ENCODE measurements at places on chromosomes 13 and 19.

DNA sequence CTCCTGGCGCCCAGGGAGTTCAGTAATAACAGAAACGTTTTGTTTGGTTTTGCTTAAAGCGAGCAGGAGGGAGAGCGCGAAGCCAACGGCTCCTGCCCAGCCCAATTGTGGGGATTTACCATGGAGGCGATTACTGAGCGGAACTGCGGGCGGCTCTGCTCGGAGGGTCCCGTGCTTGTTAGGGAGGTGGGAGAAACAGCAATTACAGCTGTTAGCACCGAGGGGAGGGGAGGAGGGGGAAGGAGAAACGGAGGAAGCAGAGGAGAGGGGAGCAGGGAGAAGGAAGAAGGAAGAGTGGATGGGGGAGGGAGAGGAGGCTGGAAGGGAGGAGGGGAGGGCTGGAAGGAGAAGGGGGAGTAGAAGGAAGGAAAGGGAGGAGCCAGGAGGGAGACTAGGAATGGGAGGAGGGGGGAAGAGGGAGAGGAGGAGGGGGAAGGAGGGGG, 7.7 kb upstream of the ONECUT3 start:
- DNase-seq, result no peak

DNA sequence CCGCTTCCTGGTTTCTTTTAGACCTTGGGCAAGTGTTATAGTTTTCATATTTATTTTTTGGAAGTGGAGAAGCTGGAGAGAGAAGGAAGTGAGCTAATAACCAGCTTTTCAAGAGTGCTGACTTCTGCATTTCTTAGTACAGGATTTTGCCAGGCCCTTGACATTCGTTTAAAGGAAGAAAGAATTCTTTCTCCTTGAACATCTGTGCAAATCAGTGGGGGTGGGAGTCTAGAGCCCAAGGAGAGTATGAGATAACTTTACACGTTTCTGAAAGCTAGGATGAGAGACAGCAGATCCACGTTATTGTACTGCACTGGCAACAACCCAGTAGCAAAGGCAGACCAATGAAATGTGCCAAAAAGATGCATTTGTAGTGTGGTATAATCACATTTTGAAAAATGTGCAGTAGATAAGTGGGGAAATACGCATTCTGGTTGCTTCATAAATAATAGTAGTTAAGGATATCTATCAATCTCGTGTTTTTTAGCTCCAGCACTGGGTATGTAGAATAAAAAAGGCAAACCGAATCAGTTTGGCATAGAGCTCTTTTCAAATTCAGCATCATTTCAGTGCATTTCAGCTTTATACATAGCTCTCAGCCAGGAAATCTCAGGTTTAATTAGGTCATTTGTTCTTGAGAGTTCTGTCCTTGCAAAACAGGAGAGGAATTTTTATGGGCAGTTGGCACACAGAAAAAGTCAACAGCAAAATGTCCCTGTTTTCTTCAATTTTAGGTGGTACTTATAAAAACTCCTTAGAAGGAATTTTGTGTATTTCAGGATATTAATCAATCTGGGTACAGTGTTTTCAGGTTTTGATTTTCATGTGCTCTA, 4.3 kb downstream of the RNF113B start:
- no peak for DNase-seq

DNA sequence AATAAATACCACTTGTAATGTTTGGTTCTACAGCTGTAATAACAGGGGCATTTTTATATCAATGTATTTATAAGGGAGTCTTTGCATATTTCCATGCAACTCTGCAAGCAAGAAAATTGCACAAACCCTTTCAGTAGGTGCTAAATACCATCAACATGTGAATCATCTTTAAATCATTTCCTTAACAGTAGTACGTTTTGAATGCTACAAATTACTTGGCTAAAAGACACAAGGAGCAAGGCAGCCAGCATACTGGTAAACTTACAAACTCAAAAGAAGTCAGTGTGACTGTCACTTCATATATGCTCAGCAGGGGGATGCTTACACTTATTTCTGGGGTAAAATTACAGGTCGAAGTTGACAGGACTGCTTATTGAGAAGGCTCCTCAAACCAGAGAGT, 402.4 kb downstream of the EFNB2 start:
- no peak for DNase-seq

- DNase-seq, result no peak
These were observed 80.7 kb downstream of the ATP11A start for GRCh38 chr13:112770504-112770903.

DNA sequence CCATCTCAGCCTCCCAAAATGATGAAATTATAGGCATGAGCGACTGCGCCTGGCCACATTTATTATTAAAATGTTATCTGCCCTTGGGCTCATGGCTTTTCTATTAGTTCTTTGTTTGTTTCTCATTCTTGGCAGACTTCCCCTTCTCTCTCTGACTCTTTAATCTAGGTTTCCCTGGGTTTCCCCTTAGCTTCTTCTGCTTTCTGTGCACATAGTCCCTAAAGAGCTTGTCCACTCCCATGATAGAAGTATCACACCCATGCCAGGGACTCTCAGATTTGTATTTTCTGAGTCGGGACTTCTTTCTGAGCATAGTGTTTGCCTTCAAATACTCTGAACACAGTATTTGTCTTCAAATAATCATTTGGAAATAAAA, 38.6 kb upstream of the ITM2B start:
- no peak for DNase-seq

DNA sequence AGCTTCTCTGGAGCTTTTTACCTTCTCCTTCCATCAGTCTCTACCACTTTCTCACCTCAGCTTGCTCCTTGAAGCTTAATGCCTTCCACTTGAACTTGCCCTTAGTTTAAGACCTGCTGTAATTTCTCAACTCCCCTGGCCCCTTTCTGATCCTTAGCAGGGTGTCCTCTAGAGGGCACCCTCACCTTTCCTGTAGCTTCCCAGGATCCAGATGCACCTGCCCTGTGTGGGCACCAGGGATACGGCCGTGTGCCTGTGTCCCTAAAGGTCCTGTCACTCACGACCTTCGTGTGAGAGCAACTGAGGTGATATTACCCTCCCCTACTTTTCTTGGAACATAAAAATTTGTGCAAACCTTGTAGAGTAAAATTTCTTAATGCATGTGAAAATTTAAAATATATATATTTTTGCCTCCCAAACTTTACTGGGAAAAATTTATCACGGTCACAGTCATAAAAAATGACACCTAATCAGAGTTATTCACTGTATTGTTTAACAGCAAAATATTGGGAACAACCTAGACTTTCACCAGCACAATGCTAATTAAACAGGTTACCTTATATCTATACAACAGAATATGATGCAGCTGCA, 46.4 kb downstream of the PSG3 start:
- no peak for DNase-seq

- no peak for DNase-seq
These were observed 83.4 kb downstream of the ATP8A2 start for GRCh38 chr13:25455146-25455545.

DNA sequence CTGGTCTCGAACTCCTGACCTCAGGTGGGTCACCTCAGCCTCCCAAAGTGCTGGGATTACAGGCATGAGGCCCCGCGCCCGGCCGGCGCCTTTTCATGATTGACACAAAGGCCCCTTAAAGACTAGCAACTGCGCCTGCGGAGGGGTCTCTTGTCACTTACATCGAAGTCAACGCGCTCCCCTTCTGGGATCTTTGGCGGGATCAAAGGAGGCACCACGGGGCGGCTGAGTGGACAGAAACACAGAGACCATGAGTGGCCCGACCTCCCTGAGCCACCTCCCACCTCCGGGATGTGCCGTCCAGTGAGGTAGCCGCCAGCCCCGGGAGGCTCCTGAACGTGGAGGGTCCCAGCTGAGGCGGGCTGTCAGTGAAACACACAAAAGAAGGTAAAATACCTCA, 7.3 kb downstream of the TNNT1 start:
- no peak for DNase-seq

DNA sequence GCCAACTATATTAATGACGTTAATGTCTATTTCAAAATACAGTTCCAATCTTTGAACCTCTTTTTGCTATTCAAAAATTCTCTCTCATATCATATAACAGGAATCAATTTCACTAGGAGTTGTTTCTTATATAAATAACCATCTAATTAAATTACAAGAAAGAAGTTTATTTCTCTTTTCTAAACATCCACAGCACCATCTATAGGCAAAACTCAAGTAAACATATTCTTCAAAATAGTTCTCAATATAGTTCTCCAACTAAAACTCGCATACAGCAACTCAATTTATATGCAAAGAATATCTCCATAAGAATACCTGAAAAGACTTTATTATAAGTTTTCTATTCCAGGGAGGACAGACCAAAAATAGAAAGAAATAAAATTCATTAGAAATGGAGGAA, 65.6 kb downstream of the RBM26 start:
- DNase-seq, result no peak

DNA sequence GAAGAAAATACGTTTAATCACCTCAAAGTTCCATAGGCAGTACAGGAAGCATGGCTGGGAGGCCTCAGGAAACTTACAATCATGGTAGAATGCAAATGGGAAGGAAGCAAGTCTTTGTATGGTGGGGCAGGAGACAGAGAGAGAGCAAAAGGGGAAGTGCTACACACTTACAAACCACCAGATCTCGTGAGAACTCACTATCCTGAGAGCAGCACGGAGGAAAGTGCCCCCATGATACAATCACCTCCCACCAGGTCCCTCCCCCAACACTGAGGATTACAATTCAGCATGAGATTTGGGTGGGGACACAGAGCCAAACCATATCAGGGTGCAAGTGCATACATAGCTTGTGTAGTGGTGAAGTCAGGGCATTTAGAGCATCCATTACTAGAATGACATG, 92.3 kb upstream of the ANKRD10 start:
- DNase-seq, result no peak

GRCh38 chr19:10764340-10764894, 46.5 kb downstream of the DNM2 start:
- no peak for DNase-seq

DNA sequence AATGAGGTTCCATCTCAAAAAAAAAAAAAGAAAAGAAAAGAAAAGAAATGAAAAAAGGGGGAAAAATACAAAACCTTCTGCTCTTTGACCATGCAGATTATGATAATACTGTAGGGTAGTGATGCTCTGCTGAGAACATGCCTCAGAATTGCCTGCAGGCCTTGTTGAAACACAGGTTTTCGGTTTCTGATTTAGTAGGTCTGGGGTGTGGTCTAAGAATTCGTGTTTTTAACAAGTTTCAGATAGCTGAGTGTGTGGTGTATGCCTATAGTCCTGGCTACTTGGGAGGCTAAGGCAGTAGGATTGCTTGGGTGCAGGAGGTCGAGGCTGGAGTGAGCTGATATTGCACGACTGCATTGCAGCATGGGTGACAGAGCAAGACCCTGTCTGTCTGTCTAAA, 14.9 kb upstream of the CYP2B6 start:
- no peak for DNase-seq

GRCh38 chr13:29740961-29741360, 109.5 kb downstream of the UBL3 start:
- DNase-seq, result no peak

- DNase-seq, result no peak
These were observed 80.8 kb downstream of the FREM2 start for GRCh38 chr13:38767506-38768265.

DNA sequence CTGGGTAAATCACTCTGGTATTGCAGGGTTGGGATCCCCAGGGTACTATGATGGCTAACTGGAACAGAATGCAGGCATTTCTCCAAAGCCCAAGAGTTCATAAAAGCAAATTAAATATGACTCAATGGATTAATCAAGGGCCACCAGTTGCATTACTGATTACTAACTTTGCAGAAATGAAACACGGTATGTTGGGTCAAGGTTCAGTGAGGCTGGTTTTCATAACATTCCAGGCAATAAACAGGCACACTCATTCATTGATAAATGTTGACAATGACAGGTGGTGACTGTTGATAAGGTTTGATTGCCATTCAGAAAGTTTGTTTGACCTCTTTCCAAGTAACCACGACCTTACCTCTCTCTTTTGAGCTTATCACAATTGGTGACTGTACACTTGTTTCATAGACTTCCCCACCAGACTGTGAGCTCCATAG, 506 bp upstream of the AP1M1 start:
- DNase-seq, result no peak

DNA sequence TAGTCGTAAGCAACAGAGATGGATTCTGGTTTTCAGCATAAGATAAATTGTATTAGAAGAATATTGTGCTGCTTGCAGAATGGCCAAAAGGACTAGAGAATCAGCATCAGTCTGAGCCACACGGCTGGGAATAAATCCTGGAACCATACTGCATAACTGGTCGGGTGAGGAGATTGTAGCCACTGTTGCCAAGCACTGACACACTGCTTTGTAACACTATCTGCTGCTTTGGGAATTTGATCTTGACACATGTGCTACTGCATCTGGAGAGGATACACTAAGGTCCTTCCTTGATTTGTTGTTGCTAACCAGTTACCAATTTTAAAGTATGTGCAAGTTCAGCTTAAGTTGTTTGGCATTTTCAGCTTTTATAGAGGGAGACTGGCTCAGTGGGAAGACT, 1.9 kb downstream of the HNRNPA1L2 start:
- DNase-seq, result no peak

DNA sequence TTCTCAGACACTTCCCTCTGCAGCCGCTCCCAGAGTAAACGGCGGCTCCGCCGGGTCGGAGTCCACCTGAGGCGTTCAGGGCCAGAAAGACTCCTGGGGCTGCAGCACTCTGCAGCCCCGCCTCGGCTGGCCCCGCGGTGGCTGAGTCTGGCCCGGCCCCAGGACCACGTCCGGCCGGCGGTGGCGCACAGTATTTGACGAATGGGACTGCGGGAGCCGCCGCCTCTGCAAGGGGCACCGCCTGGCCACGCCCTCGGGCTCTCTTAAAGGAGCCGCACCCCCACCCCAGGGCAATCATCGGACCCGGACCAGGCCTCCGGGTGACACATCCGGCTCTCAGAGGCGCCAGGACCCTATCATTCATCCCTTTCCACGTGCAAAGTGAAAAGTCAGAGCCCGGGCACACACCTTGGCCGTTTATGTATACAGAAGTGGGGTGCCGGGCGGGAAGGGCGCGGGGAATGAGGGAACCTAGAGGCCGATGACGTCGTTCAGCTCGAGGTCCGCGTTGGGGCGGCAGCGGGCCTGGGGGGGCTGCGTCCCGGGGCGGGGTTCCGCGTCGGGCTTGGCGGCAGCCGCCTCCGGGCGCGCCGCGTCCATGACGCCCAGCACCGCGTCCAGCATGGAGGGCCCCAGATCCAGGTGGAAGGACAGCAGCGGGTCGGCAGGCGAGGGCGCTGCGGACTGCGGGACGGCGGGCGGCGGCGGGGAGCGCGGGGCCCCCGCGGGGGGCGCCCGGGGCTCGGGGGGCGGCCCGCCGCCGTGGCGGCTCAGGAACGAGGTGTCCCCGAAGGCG, 1.2 kb upstream of the LENG9 start:
- peak; percentile 41 for DNase-seq

DNA sequence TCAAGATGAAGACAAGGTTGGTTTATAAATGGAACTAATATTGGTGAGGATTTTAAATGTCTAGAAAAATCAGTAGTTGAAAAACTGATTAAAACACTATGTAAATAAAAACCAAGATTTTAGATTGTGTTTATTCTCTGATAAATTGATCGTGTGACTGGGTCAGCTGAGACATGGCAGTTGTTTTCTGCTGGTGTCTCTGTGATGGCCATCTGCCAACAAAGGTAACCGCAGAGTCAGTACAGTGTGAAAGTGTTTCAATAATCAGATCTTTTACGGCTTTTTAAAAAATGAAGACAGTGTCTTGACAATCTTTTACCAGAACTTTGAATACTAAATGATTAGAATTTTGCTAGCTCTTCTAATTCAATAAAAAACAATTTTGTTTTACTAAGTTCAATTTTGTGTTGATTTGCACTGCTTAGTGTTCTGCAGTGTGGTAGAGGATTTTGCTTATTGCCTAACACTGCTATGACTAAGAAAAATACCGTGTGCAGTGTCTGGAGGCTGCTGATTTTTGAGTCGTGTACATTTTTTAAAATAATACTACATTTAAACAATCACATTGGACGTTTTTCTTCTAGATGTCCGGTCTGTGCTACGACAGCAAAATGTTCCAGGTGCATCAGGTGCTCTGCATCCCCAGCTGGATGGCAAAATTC, 32.7 kb upstream of the GPR183 start:
- no peak for DNase-seq
